ENCODE measurements at places on chromosomes 16 and 17.

DNA sequence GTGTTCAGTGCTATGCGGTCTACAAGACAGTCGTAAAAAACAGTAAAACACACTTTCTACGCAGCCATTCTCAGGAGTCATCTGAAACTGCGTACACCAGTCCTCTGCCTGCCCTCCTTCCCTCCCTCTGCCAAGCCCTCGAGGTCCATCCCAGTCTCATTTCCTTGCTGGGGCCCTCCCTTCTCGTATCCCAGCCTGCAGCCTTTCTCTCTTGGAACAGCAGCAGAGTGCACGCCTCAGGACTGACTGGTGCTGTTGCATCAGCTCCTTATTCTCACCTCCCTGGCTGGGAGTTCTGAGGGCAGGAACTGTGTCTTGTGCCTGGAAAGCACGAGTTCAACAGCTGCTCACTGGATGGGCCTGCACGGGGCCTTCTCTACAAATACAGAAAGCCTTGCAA lies 12.5 kb downstream of the FAHD1 start:
- peak; percentile 56 for DNase-seq

- no peak for DNase-seq
These were observed 170.3 kb downstream of the CHD9 start for GRCh38 chr16:53224951-53225533.

- DNase-seq = peak; percentile 98
These were observed 631 bp downstream of the KREMEN2 start for GRCh38 chr16:2964475-2965336.

- no peak for DNase-seq
These were observed 9.0 kb downstream of the PITPNM3 start for GRCh38 chr17:6547336-6547735.

DNA sequence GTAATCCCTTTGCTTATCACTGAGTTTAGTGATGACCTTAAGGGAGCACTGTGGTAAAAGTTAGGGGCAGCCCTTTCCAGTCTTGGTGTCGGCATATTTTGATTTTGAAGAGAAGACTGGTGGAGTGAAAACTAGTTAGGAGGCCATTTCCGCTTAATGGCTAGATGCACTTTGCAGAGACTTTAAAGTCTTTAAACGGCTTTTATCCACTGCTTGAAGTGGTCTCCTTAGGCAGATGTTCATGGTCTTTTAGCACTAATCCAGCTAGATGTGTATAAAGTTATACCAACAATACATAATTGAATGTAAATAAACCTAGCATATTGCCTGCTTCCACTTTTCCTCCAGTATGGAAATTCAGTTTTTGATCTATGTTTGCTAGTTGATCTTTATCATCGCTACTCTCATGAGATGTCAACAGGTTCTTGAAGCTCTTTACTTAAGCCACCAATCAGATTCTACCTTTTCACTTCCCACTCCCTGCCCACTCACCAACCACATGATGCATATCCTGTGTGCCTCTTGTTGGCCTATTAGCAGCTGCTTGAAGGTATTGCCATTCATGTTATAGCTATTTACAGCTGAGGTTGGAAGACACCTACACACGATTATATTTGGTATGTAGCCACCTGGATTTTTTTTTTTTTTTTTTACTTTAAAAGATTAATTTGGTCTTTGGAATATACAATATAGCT lies 132.0 kb downstream of the NLK start:
- DNase-seq = no peak

- DNase-seq = no peak
These were observed 69.1 kb downstream of the COPRS start for GRCh38 chr17:31789707-31790505.

DNA sequence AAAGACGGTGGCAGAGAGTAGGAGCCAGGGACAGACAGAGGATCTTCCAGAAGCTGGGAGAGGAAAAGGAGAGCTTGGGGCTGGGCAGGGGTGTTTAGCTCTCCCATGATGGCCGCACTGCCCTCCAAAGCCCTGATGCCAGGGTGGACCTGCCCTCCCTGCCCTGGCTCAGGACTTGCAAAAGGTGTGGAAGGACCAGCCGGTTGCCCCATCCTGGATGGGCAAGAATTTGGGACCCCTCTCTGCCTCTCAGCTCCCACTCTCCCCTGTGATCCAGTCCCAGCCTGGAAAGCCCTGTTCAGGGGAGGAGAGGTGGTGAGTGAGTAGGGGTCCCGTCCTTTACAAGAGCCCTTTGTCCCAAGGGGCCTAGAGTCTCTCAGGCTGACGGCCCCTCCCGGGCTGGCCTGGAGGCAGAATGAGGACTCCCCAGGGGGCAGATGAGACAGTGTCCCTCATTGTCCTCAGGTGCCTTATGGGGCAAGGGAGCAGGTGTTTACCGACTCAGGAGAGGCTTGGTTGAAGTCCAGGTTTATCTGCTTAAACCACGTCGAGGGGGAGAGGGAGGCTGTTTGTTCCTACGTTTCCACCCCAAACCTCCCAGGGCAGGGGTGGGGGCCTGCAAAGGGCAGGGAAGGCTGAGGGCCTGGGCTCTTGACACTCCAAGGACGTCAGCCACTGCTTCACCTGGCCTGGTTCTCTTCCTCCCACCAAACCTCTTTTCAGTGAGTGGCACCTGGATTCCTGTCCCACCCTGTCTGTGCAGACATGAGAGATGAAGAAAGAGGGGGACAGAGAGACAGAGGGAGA lies 19.3 kb upstream of the ITGA3 start:
- no peak for DNase-seq

DNA sequence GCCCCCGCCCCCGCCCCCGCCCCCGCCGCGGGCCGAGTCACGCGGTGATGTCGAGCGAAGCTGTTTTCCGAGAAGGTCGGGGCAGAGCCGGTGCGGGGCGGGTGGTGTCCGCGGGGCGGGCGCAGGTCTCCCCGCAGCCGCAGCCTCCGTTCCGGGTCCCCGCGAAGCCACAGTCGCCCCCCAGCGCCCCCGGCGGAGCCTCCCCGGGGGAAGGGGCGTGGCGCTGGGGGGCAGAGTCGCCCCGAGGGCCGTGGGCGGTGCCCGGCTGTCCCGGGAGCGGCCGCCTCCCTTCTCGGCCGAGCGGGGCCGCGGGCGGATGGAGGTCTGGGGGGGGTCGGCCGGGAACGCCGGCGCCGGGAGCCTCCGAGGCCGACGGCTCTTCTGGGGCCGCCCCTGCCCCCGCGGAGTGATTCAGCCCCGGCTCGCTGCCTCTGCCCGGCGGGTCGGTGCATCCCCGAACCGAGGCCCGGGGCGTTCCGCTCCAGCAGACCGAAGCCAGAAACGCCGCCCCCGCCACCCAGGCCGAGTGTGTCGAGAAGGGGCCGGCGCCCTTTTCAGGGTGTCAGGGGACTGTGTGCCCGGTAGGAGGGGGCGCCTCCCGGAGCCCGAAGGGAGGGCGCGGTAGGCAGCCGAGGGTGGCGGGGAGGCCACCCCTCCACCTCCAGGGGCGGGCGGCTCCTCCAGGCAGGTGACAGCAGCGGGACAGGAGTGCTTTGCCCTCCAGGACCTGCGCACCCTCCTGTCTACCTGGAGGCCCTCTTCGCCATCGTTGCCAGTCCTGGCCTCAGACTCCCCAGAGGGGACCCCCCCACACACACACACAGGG lies 1.7 kb downstream of the METRNL start:
- DNase-seq = no peak

Measured in T47D (cell line).